Hematopoietic multipotent progenitor cell treated with erythropoietin and hydrocortisone succinate and interleukin-3 and kit ligand, for 8 days (in vitro differentiated cells): ENCODE measurements at places on chromosomes 6 and 20.

GRCh38 chr6:14924126-14925024 is 321.5 kb upstream of the JARID2 start:
- DNase-seq, result no peak

DNA sequence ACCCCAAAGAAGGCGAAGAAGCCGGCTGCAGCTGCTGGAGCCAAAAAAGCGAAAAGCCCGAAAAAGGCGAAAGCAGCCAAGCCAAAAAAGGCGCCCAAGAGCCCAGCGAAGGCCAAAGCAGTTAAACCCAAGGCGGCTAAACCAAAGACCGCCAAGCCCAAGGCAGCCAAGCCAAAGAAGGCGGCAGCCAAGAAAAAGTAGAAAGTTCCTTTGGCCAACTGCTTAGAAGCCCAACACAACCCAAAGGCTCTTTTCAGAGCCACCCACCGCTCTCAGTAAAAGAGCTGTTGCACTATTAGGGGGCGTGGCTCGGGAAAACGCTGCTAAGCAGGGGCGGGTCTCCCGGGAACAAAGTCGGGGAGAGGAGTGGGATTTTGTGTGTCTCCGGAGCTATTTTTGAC is 69.6 kb downstream of the HFE start:
- no peak for DNase-seq

DNA sequence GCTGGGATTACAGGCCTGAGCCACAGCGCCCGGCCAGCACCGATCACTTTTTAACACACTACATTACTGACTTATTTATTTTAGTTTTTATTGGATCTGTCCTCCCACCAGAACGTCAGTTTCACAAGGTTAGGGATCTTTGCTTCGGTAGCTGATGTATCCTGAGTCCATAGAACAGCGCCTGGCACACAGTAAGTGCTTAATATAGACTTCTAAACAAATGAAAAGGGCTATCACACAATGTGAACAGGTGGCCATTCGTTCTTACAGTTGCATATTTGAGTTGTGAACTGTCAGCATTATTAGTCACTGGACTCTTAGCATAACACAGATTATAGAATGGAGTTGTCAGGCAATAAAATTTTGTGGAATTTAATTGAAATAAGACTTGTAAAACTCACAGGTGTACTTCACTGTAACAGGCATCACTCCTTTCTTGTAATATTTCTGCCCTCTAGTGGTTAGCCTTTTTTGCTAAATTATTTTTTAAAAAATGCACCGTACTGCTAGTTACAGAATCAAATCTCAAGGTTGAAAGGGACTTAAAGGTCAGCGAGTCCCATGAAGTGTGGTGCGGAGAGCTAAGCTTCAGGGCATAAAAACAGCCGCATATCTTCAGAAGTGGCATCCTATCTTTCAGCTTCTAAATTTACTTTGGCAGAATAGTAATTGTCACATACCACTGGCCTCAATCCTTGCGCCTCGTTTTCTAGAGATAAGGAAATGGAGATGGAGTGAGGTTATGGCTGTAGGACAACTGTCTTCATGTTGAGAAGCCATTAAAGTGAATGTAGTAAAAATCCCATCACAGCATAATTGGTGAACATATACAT is 3.4 kb upstream of the TBC1D7 start:
- peak; percentile 70 for DNase-seq

DNA sequence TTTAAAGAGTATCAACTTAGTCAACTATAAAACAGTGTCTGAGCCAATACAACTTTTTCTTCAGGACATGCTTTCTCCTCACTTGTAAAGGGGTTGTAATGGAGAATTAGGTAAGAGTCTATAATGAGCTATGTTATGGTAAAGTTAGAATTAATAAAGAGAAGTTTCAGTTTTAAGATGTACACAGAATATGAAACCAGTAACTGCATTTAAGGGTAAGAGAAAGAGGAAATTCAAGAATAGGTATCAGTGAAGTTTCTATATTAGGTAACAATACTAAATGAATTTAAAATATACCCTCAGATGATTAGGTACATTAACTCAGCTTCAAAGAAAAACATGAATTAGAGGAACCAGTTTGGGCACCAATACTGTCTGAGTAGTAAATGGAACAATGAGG is 1444.3 kb upstream of the ADGRB3 start:
- DNase-seq, result no peak

GRCh38 chr20:44174996-44175765 is 11.8 kb downstream of the JPH2 start:
- no peak for DNase-seq

DNA sequence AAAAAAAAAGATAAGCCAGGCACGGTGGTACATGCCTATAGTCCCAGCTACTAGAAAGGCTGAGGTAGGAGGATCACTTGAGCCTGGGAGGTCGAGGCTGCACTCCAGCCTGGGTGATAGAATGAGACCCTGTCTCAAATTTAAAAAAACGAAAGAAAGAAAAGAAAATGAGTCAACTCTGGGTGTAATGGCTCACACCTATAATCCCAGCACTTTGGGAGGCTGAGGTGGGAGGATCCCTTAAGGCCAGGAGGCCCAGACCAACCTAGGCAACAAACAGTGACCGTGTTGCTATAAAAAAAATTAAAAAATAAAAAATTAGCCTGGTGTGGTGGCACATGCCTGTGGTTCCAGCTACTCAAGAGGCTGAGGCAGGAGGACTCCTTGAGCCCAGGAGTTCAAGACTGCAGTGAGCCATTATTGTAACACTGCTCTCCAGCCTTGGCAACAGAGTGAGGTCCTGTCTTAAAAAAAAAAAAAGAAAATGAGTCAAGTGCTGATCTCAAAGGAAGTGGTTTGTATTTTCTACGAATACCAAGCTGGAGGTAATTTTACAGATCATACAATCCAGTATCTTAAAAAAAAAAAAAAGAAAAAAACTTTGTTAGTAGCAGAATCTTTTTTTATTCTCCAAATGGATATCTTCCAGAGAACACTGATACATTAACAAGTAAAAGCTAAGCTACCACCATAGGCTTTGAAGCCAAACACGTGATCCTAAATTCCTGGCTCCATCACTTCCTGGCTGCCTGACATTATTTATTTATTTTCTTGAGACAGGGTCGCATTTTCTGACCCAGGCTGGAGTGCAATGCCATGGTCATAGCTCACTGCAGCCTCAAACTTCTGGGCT is 5.7 kb downstream of the COMMD7 start:
- no peak for DNase-seq

- DNase-seq, result no peak
These were observed 288.7 kb upstream of the CDYL start for GRCh38 chr6:4487538-4487937.

GRCh38 chr6:43455531-43456428 is at the start of gene DLK2:
Gene DLK2, minus strand, starts transcription at chr6:43455548. Its CDS starts 723 bp downstream, at chr6:43454825.
- DNase-seq, result peak; percentile 28

DNA sequence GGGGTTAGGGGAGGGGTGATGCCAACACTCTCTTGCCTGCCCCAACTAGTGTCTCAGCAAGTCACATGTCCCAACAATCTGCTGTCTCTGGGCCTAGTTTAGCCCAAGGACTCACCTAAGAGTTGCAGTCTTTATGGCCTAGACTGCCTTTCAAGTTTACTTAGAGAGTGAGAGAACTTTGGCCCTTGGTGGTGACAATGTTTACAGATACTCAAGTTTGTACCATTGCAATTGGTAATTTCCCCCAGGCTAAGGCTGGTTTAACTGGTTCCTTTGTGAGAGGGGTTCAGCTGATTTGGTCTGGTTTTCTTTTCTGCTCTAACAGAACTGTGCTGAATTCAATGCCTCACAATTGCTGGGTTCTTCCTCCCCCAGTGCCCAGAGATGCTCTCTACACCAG is 1279.9 kb upstream of the EYS start:
- DNase-seq, result no peak

GRCh38 chr6:124676033-124676432 is 286.2 kb upstream of the RNF217 start:
- DNase-seq, result no peak

DNA sequence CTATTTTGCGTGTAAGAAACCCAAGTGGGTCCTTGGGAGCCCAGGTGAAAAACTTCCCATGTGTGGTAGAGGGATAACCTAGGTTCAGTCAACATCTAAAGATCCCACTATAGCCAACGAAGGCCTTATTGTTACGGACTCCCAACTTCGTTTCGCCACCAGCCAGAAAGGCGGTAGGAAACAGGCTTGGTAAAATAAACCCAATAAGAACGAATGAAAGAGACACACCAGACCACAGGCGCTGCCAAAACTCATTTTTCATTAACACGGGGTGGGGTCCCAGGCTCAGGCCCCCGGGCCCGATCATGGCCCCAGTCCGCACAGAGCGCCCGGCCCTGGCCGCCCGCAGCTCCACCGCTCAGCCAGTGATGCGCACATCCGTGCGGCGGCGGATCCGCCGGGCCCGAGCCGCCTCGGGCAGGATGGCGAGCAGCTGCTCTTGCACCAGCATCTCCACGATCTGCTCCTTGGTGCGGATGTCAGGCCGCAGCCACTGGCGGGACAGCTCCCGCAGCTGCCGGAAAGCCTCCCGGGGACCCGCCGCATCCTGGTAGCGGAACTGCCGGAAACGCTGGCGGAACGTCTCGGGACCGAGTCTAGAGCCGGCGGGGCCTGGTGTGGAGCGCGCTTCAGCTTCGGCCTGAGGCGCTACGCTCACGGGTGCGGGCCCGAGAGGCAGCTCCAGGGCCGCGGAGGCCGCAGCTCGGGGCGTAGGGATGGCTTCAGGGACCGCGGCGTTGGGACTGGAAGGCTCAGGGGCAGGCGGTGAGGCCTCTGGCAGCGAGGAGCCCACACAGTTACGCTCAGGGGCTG is 709 bp downstream of the SCAND1 start:
- DNase-seq, result peak; percentile 37

DNA sequence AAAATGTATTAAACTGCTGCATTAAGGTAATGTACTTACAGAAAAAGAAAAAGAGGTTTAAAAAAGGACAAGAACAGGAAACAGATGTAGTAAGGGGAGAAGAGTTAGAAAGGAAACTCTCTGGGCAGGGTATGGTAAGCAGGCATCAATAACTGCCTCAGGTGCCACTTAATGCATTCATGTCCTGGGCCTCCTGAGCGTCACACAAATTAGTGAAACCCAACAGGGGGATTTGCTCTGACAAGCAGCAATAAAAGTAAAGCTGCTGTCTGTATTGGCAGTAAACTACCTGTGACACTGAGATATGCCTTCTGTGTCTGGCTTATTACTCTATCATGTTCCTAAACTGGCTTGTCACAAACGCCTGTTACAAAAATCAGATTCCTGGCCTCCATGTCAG is 1.5 kb upstream of the EFHC1 start:
- no peak for DNase-seq

GRCh38 chr6:15511248-15512125 is 151.3 kb downstream of the DTNBP1 start:
- DNase-seq, result no peak

GRCh38 chr6:107629548-107630129 is 139.7 kb downstream of the SOBP start:
- no peak for DNase-seq

DNA sequence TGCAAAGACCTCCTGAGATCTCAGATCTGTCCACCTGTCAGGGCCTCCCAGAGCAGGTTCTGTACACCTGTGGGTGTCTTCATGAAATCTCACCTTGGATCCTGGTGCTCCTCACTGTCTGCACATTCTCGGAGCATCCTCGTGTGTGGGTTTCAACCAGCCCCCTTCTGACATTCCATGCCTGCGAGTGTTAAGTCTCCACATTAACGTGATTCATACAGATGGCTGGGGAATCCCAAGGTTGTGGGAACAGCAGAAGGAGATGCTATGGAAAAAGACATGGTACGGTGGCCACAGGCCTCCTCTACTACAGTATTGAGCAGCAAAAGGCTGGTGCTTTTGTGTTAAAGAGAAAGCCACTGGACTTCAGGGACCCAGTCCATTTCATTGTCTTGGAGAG is 556.5 kb downstream of the DHX35 start:
- no peak for DNase-seq
